ENCODE measurements at places on chromosomes 3 and 15. TPM values are rescaled to one million over a fixed set of nuclear protein-coding genes. Genes with fewer than 3 reads are reported as not detected.

FBXW12 gene
- total RNA-seq, result not detected

CACNA1D gene
- total RNA-seq, result 7.4 TPM

SV2B gene
- total RNA-seq, result 2.5 TPM

PTH1R gene
- 6.6 TPM for total RNA-seq

SLC9A9 gene
- total RNA-seq, result 12.6 TPM

AQP9 gene
- total RNA-seq, result 7.9 TPM

GJD2 gene
- 0.13 TPM for total RNA-seq

DZIP1L gene
- total RNA-seq, result 19.0 TPM

P2RY13 gene
- 2.6 TPM for total RNA-seq

FOXL2NB gene
- total RNA-seq, result not detected

MYO5A gene
- total RNA-seq, result 42.1 TPM

SH2D7 gene
- total RNA-seq, result not detected

FGF12 gene
- total RNA-seq, result 0.91 TPM

LRRIQ4 gene
- not detected for total RNA-seq

PIK3CB gene
- total RNA-seq, result 29.8 TPM

SKOR1 gene
- 1.2 TPM for total RNA-seq

ADAMTS9 gene
- 212 TPM for total RNA-seq

FETUB gene
- not detected for total RNA-seq

UPK1B gene
- total RNA-seq, result not detected

MESP2 gene
- total RNA-seq, result not detected

PRSS50 gene
- total RNA-seq, result not detected

DAPK2 gene
- total RNA-seq, result 6.0 TPM

SLC24A5 gene
- not detected for total RNA-seq

THRB gene
- 77.9 TPM for total RNA-seq

MED12L gene
- total RNA-seq, result 1.1 TPM

CLEC3B gene
- total RNA-seq, result 109 TPM

ANKRD63 gene
- not detected for total RNA-seq

CIAO2A gene
- total RNA-seq, result 27.4 TPM

ITPKA gene
- total RNA-seq, result 0.33 TPM

SYNPR gene
- total RNA-seq, result not detected

PP2D1 gene
- not detected for total RNA-seq

CNTN6 gene
- 0.48 TPM for total RNA-seq

ARGFX gene
- total RNA-seq, result not detected

ATP13A3 gene
- 189 TPM for total RNA-seq

CCR3 gene
- not detected for total RNA-seq

ERICH6 gene
- total RNA-seq, result not detected

ECE2 gene
- total RNA-seq, result not detected

GOLGA8J gene
- total RNA-seq, result not detected

LMAN1L gene
- not detected for total RNA-seq

LRRC2 gene
- 8.8 TPM for total RNA-seq

CHDH gene
- 1.1 TPM for total RNA-seq

C3orf52 gene
- 9.1 TPM for total RNA-seq

ISL2 gene
- not detected for total RNA-seq

PPP1R14D gene
- total RNA-seq, result not detected

BOC gene
- 164 TPM for total RNA-seq

KCNMB2 gene
- total RNA-seq, result not detected

STAC gene
- 14.2 TPM for total RNA-seq

ACTC1 gene
- total RNA-seq, result 2,067 TPM

REC114 gene
- not detected for total RNA-seq

SLC12A1 gene
- 0.42 TPM for total RNA-seq

BTLA gene
- 0.68 TPM for total RNA-seq

DLL4 gene
- 9.7 TPM for total RNA-seq

TEX55 gene
- total RNA-seq, result not detected

UBR1 gene
- 40.6 TPM for total RNA-seq

LSAMP gene
- 7.8 TPM for total RNA-seq

USP8 gene
- total RNA-seq, result 70.2 TPM

AADACL2 gene
- total RNA-seq, result not detected

LRRC15 gene
- 0.06 TPM for total RNA-seq

CFAP91 gene
- total RNA-seq, result 3.7 TPM

CDCP1 gene
- total RNA-seq, result 3.8 TPM

Measured in aorta (tissue), 5 donors.